Fibroblast of mammary gland (primary cell): ENCODE measurements at places on chromosomes 3 and 15.
A peak's percentile ranks its signal among the peaks of the same experiment; 100 is the strongest.

DNA sequence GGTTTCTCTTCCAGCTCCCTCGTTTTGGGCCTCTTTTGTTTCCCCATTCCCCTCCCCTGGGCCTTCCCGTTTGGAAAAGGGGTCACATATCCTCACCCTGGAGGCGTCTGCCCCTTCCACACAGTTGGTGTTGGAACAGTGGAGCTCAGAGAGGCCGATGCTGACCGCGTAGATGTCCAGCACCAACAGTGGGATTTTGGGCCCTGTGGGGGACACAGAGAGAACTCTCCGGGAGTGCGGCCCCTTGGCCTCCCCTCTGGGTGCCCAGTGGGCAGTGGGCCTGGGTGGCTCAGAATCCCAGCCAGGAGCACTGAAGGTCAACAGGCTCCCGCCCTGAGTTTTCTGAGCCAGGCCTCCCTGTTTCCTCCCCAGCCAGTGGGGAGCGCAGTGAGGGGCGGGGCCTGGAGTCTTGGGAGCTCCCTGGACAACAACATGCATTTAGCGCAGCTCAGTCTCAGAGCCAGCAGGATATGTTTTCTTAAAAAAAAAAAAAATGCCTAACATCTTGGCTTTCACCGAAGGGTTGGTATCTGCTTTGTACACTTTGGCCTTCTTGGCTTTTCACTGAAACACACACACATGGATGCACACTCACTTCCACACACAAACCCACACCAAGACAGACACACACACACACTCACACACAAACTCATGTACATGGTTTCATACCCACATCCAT is 670 bp upstream of the ISLR start:
- DNase-seq: peak; percentile 62

GRCh38 chr3:6844723-6845122 is 16.2 kb upstream of the GRM7 start:
- no peak for DNase-seq

GRCh38 chr3:154334973-154335420 is 10.7 kb upstream of the DHX36 start:
- DNase-seq: peak; percentile 61

- no peak for DNase-seq
These were observed 243.7 kb downstream of the SLC9A9 start for GRCh38 chr3:143604402-143605185.

- DNase-seq: peak; percentile 41
These were observed 21.0 kb downstream of the ANAPC13 start for GRCh38 chr3:134464689-134465365.

DNA sequence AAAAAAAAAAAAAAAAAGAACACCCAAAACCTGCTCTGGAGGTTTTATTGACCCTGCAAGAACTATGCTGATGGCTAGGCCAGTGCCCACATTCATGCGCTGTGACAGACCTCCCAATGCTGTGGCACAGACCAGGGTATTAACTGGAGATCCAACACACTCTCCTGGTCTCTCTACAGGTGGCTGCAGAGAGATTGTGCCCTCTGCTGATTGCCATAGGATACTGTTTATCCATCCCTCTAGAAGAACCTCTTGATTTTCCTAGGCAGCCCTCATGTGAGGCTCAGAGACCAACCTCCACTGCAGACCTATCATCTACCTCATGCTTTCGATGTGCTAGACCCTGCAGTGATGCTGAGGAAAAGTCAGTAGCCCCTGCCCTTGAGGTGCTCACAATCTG is 125.5 kb upstream of the TRIM42 start:
- peak; percentile 6 for DNase-seq

DNA sequence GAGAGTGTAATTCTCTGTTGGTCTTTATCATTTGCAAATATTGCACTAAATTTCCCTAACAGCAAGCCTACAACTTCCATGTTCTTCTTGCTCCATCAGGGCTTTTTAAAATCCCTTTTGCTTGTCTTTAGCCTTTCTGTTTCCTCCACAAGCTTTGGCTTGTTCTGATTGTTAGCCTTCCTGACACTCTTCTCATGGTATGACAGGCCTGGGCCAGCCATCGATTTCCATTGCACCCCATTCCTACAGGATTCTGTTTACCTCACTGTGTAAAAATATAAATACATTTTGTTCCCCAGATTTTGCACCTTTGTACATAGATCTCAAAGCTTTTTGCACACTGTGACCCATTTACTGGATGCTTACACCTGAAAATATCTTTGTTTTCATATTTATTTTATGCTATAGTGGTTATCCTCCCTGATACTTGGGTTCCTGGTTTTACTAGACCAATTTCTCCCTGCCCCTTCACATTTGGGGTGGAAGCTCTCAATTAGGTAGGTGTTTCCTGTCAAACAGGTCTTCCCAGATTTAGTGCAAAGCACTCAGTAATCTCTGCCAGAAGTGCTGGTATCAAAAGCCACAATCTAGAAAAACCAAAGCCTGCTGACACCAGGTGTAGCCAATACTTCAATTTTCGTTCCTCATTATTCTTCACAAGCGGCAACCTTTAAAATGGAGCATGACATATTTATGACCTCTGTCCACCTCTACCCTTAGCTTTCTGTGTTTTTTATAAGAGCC is 57.9 kb upstream of the PPP2R3A start:
- no peak for DNase-seq

DNA sequence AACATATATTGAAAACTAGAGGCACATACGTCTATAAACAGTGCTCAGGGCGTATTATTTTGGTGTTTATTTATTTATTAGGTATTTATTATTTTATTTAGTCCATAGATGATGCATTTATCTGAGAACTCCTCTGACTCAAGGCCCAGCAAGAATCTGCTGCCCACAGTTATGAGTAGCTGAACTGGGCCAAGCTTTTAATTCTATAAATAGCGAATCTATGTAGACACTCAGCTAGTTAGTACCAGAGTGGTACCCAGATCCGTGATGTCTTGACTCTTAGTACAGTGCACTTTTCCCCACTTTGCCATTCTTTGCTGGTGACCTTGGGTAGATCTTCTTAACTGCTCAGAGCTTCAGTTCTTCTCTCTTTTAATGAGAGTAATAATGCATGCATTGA is 370.4 kb upstream of the TPRG1 start:
- DNase-seq: no peak

DNA sequence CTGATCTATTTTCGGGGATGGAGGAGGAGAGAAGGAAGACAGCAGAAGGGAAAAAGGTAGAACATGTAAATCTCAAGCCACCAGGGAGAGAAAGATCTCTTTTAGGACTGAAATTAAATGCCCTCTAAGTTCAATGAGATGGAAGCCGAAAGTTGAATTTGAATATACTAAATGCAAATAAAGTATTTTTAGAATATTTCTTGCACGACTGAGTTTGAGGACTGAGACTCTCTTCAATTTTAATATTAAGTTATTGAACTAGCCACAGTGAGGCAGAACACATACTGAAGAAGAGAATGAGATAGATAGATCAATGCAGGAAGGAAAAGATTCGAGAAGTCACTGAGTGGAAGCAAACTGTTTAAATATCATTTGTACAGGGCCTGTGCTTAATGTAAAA is 399.9 kb upstream of the CBLB start:
- DNase-seq: no peak

- no peak for DNase-seq
These were observed 445.5 kb upstream of the TBL1XR1 start for GRCh38 chr3:177642804-177643125.

DNA sequence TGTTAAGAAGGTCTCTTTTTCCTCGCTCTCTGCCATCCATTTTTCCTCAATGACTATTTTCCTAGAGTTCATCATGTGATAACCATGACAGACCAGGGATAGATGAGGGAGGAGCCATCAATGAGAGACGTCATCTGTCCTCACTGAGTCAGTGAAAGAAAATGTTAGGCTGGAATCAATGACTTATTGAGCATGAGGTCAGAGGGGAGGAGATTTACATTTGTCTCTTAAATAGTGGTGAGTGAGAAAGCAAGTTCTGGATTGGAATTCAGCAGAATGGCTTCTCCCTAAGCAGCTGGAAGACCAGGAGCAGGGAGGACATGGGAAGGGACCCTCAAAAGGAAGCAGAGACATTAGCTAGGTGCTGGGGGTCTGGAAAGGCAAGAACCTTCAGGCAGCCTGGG is 28.2 kb upstream of the USP3 start:
- peak; percentile 100 for DNase-seq

- DNase-seq: peak; percentile 69
These were observed 274.0 kb downstream of the RYR3 start for GRCh38 chr15:33584797-33585196.

DNA sequence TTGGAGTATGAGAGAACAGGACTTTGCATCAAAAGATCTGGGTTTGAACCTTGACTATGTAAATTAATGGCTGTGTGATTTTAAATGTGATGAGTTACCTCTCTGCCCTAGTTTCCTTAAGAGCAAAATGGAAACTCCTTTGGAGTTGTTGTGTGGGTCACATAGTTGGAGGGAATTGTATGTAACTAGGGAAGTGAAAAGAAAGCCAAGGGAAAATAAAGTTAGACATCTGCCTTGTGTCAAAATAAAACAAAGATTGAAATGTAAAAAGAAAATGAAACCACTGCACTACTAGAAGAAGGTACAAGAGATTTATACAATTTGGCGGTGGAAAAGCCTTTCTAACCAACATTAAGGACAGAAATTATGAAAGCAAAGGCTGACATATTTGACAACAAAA is 1.7 kb upstream of the EHD4 start:
- no peak for DNase-seq

DNA sequence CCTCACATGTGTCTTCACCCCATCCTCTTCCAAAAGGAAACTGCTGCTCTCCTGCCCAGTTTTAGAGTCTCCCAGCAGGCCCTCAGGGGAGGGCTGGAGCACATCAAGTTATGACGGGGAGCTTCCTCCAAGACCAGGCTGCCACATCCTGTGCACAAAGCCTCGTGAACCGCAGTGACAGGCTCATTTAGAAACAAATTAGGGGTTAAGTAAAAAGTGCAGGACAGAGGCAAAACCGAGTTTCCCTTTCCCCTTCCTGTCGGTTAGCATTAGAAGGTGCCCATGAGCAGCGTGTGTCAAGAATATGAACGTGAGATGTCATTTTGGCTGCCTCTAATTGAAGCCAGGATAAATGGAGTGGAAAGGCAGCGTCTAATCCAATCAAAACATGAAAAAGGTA is 199.7 kb downstream of the ARRDC4 start:
- DNase-seq: no peak

GRCh38 chr3:173103469-173103868 is 37.6 kb downstream of the SPATA16 start:
- DNase-seq: no peak

DNA sequence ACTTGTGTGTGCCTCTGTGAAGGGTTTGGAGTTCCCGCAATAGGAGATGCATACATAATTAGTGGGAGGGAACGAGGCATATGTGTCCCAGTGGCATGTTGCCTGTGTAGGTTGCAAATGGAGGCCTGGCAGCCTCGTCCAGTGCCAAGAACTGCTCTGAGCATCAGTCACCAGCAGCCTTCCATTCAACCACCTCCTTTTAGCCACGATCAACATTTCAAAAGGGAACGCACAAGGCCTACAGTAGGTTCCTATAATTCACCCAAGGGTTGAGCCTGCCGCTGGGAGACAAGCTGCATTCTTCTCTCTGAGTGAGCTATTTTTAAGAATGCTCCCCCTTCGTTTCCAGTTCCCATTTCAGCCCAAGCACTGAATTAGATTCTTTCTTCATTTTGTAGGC is 78.8 kb upstream of the CTNNB1 start:
- no peak for DNase-seq

GRCh38 chr3:127033786-127034185 is 50.9 kb downstream of the PLXNA1 start:
- DNase-seq: no peak

DNA sequence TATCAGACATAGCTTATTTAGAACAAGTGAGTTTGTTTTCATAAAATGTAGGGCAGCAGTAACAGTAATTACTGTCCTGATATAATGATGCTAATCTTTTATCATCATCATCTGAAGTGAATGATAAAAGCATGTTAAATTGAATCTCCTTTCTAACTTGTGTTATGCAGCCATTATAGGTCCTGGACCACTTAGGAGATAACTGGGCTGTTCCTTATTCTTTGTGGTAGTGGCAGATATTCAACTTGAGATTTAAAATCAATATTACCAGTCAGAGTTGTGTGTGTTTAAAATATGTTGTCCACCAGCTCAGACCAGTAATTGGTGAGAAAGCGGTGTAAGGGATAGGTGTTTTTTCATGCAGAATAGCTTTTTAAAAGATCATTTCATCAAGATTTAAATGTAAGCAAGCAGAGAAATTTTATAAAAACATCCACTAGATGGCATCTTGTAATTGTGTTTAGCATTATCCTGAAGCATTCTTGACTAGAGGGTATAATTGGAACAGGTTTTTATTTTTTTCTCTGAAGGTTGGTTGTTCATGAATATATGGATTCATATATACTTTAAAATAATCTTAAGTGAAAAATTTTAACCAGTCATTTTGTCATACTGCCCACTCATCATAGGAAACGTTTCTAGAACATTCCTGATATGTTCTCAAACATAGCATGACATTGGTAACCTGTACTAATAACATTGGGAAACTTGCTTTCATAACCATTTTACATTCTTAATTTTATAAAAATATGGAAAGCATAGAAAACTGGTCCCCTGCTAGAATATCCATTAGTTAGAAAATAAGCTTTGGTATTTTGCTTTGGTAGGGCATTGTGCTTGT is 153.9 kb downstream of the BBX start:
- peak; percentile 43 for DNase-seq

DNA sequence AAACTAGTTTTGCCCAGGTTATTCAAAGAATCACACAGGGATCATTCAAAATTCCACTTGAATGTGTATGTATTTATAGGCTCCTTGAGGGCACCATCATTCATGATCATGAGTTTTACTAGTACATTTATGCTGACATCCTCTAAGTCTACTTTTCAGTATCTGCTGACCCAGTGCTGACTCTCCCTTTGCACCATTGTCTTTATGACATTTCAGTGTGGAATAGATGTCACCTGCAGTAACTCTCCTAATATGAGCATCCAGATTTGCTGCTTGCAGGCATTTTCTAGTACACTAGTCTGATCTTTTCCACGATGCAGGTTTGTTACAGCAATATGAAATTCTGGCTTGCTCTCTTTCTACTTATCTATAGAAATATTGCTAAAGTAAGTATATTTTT is 1603.5 kb downstream of the SI start:
- DNase-seq: no peak

DNA sequence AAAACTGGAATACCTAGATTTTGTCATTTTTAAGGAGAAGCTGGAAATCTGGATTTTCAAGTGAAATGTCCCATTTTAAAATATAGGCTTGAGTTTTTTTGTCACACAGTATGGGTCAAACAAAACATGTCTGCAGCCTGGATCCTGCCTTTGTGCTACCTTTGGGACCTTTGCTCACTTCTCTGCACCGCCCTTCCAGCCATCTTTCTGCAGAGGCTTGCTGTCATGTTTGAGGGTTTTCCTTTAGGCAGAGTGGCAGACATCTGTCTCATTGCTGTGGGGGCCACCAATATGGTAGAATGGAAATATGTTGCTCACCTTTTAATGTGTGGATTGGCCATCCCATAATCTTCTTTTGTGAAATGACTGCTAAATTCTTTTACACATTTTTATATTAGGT is 136.3 kb downstream of the EEFSEC start:
- no peak for DNase-seq

DNA sequence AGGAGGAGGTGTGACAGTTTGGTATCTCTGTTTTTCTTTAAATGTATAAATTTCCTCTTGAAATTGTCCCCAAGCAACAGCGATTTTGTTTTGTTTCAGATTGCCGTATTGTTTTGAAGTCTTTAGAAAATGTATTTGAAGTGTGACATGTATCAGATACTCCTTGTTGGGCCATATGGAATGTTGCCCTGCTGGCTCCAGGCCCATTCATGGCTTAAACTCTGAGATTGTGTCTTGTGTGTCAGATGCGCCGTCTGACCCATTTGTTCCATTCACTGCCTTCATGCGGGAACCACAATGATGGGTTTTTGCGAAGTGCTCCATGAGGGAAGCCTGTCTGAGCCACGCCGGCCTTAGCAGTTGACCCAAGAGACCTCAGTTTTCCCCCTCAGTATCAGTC is 75.2 kb upstream of the ADAMTSL3 start:
- DNase-seq: no peak
